ENCODE measurements at places on chromosomes 3 and 15.

GRCh38 chr15:51620641-51621040 lies 1.9 kb downstream of the DMXL2 start:
- DNase-seq: no peak

- no peak for DNase-seq
These were observed 34.3 kb downstream of the IGDCC3 start for GRCh38 chr15:65343374-65343981.

DNA sequence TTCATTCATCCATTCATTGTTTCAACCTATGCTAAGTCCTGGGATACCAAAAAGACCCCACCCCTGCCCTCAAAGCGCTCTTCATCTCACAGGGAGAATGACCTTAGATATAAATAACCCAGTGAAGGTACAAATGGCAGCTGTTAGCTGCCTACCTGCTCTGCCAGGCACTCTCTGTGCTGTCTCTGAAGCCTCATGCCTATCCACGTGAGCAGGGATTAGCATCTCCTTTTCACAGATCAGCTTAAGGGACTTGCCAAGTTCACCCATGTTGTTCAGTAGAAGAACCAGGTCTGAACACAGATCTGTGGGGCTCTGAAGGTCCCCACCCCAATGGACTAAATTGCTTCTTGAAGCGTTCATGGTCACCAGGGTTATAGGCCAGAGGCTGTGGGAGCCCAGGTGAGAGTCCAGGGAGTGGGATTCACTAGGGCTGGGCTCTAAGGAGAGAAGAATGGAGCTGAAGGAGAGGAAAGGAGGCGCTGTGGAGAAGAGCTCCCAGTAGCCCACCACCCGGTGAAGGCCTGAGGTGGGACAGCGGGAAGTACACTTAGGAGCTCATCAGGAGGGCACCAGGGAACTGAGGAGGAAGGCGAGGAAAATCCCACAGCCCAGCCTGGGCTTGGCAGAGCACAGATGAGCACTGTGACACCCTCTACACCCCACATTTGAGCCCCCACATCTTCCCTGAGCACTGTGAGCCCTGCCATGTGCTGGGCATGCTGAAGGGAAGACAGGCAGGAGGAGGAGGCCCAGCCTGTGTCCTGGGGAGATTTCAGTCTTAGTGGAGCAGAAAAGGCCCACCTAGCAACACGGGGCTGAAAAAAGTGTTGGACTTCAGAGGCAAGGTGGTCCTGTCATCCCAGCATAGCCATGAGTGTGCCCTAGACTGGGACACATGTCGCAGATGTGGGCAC lies 20.4 kb downstream of the RBP1 start:
- DNase-seq: no peak

GRCh38 chr15:93205413-93205812 lies 116.4 kb upstream of the RGMA start:
- no peak for DNase-seq

DNA sequence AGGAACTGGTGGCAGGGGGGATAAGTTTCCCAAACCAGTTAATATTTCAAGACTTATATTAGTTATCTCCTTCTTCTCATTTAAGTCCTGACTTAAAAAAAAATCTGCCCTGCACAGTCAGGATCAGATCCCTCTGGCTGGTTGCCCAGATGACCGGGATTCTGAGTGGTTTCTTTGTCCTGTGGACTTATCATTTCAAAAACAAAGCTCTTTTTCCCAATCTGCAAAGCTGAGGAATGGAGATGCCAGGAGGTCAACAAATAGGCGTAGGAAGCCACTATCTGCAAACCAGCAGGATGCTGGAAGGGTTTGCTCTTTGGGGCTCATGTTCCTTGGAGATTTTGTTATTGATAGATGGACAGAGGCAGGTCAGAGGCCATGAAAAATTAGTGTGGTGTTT lies 5.8 kb downstream of the C3orf20 start:
- no peak for DNase-seq

GRCh38 chr3:39094851-39095677 lies 12.4 kb downstream of the GORASP1 start:
- no peak for DNase-seq

Data from glomerular endothelial cell (primary cell).